Activated T-cell treated with anti-CD3 and anti-CD28 coated beads, Interleukin-2, amount 50 U/mL, for 72 hours (primary cell): ENCODE measurements at places on chromosomes 7 and 10.
A peak's percentile ranks its signal among the peaks of the same experiment; 100 is the strongest.

DNA sequence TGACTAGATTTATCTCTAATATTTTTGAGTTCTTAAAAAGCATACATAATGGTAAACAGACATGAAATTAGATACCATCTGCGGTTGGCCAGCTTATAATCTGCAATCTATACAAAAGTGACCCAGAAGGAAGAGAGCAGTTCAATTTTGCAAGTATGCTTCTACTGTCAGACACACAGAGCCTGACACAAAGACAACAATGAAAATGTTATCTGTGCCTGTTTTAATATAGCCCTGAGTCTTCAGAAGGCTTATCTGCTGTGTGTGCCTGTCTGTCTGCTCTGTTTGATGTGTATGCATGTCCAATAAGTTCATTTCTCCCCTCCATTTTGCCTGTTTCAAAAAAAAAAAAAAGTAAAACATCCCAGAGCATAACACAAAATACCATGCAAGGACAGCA, 73.3 kb upstream of the FHIP2A start:
- DNase-seq: no peak

- DNase-seq: peak; percentile 2
Measured at GRCh38 chr7:43113622-43114457, 1.4 kb downstream of the HECW1 start.

GRCh38 chr10:51397695-51398094, 301.7 kb downstream of the CSTF2T start:
- DNase-seq: no peak

GRCh38 chr10:63466144-63466935, 563 bp upstream of the JMJD1C start:
- peak; percentile 32 for DNase-seq

- no peak for DNase-seq
Measured at GRCh38 chr10:8026349-8027259, 27.9 kb upstream of the GATA3 start.

- DNase-seq: no peak
Measured at GRCh38 chr7:28961972-28962371, 3.8 kb upstream of the TRIL start.

GRCh38 chr7:7434329-7434728, 101.3 kb downstream of the COL28A1 start:
- no peak for DNase-seq

DNA sequence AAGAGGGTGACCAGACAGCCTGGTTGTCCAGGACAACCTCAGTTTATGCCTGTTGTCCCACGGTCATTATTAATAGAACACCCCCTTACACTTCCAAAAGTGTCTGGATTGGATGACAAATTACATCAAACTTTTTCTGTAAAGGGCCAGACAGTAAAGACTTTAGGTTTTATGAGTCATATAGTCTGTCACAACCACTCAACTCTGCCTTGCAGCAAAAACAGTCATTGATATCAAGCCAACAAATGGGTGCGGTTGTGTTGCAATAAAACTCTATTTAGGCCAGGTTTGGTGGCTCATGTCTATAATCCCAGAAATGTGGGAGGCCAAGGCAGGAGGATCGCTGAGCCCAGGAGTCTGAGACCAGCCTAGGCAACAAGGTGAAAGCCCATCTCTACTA, 66.7 kb upstream of the ATP6V0A4 start:
- no peak for DNase-seq

DNA sequence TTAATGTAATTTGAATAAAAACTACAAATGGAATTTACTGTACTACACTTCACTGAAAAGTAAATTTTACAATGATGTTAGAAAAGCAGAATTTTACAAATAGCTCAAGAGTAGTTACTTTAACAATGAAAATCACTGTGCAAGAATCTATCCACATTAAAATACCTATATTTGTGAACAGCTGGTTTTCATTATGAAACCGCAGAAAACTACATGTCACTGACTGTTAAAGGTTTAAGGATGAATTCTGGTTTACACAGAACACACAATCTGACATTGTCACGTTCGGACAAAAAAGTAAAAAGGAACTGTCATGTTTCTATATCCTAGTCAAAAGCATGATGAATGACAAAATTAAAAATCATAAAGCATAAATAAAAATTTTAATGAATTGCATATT, 415.3 kb upstream of the PRKCQ start:
- DNase-seq: no peak

- DNase-seq: no peak
Measured at GRCh38 chr7:134527979-134528371, 608 bp downstream of the AKR1B10 start.

DNA sequence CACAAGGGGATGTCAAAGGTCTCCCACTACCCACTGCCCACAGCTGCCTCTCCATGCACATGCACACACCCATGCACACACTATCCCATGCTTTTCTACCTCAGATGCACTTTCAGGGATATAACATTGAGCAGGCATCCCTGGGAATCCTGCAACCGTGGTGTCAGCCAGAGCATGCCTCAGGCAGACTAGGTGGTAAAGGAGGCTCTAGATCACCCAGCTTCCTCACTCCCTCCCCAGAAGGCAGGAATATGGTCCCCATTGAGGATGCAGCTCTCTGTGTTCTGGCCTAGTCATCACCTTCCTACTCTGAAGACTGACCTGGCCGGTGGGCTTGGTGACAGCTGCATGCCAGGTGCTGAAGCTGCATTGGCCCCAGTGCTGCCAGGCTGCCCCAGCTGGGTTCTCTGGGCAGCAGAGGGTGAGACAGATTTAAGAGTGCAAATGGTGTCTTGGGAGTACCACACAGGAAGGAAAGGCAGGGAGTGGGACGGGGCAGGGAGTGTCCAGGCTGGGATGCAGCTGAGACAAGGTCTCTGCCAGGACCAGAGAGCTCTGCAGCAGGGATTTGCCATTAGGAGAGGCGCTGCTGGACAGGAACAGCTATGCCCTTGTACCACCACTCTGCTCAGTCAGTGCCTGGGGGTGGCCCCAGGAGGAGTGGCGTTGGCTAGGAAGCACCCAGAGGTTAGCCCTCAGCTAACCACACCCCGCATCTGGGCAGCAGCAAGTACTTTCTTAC, 53.4 kb upstream of the GDF10 start:
- no peak for DNase-seq

DNA sequence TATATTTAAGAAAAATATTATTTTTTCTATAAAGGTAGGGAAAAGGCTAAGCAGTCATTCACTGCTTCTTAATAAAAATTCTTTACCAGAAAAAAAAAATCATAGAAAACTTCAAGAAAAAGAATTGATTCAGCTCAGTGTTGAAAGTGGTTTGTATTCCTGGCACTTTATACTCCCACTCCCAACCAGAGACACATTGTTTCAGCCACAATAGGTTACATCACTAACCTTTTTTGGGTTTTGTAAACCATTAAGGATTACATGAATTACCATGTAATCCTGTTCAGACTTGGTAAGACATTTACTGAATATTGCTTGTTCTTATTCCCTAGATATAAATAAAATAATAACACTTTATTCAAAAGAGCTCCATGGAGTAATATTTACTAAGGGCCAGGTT, 46.6 kb downstream of the MINPP1 start:
- no peak for DNase-seq

DNA sequence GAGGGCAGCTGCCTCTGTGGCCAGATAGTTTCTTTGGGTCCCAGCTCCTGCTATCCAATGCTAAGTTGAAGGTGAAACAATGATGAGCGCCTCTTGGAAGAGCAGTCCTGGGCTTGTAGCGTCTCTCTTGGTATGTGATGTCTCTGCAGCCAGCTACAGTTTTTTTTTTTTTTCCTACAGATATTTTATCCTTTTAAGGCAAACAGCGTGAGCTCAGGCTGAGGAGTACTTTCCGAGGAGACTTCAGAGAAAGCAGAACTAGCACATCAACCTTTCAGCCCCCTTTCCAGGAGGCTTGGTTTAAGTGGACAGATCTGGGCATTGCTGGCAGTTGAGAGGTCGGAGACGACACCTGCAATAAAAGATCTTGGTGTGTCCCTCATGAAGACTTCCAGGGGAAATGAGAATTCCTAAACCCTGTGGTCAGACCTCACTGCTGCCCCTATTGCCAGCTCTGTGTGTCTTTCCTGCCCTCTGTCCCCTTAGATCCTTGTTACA, 9.1 kb downstream of the PRKG1 start:
- DNase-seq: no peak

DNA sequence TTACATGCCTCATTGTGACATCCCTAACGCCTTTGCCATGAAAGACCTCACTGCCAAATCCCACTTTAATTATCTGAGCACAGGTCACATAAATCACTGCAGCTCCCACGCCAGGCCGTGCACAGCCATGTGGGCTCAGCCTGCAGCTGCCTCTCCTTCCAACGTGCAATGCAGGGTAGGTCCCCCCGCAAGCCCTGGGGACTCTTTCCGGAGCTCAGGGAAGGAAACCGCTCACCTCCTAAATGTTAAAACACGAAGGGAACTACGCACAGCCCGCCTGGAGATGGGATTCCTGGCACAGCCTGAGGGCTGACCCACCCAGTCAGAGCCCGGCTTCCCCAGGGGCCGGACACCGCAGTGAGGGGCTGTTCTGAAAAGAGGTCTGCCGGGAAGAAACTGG, 128.0 kb downstream of the MAD1L1 start:
- no peak for DNase-seq

DNA sequence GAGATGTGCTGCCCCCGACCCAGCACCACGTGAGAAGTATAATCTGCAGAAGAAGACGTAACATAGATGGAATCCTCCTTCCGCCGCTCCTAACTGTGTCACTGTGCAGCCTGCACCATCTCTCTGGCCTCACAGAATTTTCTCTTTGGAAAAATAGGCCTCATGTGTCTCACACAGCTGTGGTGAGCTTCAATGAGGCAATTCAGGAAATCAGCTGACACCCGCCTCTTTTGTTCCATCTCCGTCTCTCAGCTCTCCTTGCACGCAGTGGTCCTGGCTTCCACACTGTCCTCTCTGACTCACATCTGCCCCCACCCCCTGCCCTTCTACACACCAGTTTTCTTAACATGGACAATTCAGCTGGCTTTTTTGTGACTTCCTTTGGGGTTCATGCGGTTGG, 7.2 kb downstream of the C10orf90 start:
- DNase-seq: peak; percentile 0

- no peak for DNase-seq
Measured at GRCh38 chr10:119503821-119504220, 38.7 kb downstream of the RGS10 start.

GRCh38 chr10:124007773-124008145, 85.6 kb downstream of the CHST15 start:
- DNase-seq: no peak

DNA sequence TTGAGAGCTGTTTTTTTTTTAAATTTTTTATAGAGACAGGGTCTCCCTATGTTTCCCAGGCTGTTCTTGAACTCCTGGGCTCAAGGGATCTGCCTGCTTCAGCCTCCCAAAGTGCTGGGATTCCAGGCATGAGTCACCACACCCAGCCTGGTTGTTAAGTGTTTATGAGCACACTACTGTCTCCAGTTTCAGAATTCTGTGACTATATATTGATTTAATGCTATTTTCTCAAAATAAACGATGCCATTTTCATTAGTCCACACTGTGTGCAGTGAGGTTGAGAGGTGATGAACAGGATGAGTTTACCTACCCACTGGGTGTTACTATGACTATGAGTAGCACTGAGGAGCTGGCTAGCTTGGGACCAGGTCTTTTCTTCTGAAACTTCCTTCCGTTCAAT, 110.9 kb upstream of the FAM180A start:
- DNase-seq: no peak

DNA sequence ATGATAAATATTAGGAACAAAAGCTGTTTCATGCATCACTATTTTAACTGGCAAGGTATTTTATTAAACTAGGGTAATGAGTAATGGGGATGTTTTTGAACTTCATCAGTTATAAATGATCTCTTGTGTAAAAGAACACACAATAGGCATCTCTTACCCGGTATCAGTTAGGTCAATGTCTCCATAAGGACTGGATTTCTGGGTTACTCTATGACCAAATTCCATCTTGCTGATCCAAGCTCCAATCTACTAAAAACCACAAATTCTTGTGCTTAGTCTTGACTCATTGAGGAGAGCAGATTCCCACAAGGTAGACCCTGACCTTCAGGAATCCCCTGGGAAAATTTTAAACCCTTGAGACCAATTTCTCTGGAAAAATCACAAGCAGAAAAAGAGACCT, 1167.7 kb downstream of the XPNPEP1 start:
- DNase-seq: no peak

- DNase-seq: no peak
Measured at GRCh38 chr10:42975005-42975493, 101.8 kb upstream of the RET start.

GRCh38 chr7:64686493-64687184, 20.7 kb downstream of the ZNF107 start:
- peak; percentile 9 for DNase-seq

GRCh38 chr7:99990460-99990852, 14.6 kb upstream of the AZGP1 start:
- DNase-seq: no peak

DNA sequence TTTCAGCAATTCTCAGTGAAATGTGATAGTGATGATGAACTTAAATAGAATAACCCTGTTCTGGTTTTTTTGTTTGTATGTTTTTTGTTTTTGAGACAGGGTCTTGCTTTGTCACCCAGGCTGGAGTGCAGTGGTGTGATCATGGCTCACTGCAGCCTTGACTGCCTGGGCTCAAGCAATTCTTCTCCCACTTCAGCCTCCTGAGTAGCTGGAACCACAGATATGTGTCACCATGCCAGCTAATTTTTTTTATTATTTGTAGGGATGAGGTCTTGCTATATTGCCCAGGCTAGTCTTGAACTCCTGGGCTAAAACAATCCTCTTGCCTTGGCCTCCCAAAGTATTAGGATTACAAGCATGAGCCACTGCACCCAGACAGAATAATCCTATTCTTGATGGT, 14.3 kb upstream of the COL17A1 start:
- DNase-seq: no peak

DNA sequence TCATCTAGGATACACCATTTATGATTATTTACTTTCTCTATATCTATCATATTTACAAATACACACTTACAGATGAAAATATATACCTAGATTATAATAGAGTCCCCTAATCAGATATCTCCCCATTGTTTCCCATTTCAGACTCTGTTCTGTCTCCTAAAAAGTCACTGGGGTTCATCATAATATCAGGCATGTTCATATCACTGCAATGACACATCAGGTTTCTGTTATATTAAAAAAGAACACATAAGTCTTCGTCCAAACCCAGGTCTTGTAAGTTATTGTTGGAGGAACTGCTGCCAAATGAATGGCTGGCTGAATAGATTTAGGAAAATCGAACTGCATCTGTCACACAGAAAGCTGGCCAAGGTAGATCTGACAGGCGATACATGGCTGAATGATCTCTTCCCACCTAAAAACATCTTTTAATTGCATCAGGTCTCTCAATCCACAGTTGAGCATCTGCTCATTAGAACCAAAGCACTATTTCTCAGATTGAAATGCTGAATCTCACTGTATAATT, 178.7 kb downstream of the CACNA2D1 start:
- DNase-seq: no peak

- DNase-seq: no peak
Measured at GRCh38 chr10:4522296-4523000, 303.6 kb upstream of the AKR1E2 start.

GRCh38 chr10:128854963-128855362, 612.1 kb upstream of the MGMT start:
- no peak for DNase-seq
